ENCODE measurements at places on chromosomes 16 and 17.

DNA sequence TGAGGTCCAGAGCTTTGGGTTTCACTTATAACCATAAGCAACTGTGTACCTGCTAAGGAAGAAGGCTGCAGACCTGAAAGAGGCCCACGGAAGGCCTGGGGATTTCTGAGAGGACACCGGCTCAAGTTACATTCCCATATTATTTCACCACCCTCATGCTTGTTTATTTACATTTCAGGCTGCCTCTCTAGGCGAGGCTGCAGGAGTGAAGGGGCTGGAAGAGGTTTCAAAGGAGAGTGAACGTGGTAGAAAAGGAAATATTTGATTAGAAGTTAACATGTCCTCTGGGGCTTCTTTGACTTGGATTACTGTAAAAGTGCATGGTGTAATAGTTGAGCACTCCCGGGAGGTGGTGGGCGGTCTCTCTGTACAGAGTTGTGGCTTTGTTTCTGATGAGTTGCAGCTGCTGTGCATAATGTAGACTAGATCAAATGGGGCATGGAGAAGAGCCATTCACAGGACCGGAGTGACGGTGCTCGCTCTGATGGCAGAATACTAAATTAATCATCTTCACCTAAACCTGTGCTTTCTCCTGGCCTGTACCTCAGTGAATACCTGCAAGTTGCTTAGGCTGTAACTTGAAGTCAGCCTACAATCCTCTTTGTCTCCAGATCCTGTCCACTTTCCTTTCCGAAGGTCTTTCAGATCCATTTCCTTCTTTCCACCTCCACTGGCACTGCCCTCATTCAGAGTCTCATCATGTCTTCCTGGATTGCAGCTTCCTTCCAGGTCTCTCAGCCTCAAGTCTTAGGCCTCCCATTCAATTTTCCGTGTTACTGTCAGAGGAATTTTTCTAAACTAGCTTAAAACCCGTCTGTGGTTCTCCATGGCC, 1.9 kb upstream of the CPD start:
- peak; percentile 78 for DNase-seq

GRCh38 chr17:68458260-68459036, 1.2 kb upstream of the WIPI1 start:
- DNase-seq = no peak

DNA sequence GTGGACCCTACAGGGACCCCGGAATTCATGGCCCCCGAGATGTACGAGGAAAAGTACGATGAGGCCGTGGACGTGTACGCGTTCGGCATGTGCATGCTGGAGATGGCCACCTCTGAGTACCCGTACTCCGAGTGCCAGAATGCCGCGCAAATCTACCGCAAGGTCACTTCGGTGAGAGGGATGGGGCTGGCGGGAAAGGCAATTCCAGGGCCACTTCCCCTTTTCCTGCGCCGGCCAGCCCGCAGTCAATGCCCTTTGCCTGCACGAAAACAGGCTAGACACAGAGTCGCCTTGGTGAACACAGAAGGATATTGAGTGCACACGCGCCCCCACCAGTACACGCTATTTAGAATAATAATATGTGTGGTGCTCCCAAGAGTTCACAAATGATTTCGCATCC, 4.0 kb downstream of the WNK4 start:
- DNase-seq = no peak

GRCh38 chr17:8237886-8238285, 10.0 kb downstream of the CTC1 start:
- DNase-seq = no peak

DNA sequence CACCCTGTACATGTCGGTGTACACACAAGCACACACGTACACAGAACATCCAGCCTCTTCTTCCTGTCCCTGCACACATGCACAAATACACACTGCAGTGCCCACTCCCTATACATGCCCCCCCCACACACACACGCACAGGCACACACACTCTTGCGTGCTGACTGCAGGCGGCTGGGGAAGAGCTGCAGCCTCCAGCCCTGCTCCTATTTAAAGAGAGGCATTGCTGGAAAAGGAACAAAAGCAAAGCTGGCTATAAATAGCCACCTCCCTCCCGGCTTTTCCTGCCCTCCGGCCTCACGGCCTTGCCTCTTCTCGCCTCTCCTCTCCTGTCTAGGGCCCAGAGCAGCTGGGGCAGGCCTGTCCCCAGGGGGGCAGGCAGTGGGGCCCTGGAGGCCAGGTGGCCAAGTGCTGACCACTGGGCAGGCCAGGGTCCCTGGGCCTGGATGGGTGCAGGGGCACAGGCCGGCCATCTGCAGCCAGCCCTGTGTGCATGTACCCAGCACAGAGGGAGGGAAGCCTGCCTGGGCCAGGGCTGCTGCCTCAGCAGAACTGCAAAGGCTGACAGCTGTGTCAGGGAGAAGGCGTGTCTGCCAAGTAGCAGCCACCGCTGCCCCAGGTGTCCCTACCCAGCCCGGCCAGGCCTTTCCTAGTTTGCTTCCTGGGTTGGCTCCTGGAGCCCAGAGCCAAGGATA, 25.4 kb downstream of the RTN4RL1 start:
- DNase-seq = peak; percentile 80

DNA sequence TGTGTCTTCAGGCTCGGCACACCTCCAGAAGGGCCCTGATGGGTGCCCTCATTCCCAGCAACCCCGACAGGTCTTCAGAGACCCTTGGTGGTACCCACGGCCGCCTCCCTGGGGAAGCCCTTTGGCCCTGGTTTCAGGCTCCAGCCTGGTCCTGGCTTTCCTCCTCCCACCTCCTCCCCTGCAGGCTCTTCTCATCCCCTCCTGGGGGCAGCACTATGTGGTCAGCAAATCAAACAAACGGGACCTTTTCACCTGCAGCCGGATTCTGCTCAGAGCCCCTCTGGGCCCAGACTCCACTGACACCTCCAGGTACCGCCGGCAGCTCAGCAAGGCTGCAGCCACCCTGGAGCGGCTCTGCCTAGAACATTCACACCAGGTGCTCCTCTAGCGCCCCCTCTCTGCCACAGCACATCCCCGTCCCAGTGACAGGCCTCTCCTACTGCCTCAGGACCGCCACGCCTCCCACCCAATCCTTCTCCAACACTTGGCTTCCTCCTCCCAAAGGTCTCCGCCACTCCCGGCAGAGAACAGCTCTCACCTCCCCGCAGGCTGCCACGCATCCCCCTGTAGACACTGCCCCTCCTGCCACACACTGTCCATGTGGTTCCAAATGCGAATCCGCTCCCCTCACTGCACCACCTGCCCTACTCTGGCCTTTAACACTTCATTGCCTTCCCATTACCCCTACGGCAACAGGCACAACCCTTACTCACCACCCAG, 12.0 kb downstream of the CORO7 start:
- no peak for DNase-seq

DNA sequence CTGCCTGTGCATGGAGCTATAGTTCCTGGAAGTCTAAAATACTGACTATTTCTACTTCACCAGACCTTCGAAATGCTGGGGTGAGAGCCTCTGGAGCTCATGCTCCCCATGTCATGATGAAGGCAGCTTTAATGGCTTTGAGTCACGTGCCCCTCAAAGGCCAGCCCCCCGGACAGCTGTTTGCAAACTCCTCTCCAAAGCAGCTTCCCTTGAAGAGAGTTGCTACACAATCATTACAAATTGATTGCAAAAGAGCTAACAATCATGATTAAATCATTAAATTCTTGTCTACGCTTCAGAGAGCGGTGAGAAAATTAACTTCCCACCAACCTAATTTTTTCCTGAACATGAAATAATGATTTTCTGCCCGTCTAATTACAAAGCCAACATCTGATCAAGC, 134.8 kb upstream of the IRX6 start:
- DNase-seq = peak; percentile 16

- DNase-seq = no peak
These were observed 8.4 kb upstream of the PCTP start for GRCh38 chr17:55742272-55743102.

DNA sequence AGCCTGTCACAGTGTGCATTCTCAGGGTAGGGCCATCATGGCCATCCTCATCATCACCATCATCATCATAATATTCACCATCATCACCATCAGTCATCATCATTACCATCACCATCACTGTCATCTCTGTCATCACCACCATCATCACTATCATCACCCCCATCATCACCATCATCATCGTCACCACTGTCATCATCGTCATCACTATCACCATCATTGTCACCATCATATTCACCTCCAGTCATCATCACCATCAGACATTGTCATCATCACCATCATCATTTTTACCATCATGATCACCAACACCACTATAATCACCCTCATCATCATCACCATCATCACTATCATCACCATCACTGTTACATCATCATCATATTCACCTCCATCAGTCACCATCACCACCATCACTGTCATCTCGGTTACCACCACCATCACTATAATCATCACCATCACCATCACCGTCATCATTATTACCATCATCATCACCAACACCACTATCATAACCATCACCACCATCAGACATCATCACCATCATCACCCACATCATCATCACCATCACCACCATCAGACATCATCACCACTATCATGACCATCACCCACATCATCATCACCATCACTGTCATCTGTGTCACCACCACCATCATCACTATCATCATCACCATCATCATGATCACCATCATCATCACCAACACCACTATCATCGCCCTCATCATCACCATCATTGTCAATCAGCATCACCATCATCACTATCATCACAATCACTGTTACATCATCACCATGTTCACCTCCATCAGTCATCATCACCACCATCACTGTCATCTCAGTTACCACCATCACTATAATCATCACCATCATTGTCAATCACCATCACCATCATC, 8.5 kb downstream of the RPH3AL start:
- no peak for DNase-seq

DNA sequence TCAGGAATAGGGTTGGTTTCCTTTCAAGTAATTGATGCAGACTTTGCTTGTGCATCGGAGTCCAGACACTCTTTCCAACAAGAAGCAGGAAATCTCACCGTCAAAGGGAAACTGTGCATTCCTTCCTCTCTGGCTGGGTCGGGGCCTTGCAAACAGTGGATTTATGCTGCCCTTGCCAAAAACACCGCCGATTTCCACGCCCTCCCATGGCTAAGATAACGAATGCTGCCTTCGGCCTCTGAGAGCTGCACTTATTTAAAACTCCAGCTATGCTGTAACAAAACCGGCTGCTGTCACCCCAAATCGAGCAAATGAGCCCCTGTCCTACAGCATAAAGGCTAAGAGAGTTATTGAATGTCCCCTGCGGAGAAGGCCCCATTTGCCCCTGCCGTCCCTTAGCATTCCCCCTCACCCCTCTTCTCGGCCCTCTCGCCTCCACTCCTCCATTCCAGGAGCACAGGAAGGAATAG, 275.5 kb upstream of the IRX5 start:
- peak; percentile 35 for DNase-seq

- DNase-seq = no peak
These were observed 264.4 kb upstream of the MON1B start for GRCh38 chr16:76926595-76926994.

GRCh38 chr16:2829501-2830354, at the start of gene ZG16B:
TSS of gene ZG16B (plus strand) at chr16:2830303. CDS start at chr16:2830442, 139 bp downstream.
- DNase-seq = no peak

DNA sequence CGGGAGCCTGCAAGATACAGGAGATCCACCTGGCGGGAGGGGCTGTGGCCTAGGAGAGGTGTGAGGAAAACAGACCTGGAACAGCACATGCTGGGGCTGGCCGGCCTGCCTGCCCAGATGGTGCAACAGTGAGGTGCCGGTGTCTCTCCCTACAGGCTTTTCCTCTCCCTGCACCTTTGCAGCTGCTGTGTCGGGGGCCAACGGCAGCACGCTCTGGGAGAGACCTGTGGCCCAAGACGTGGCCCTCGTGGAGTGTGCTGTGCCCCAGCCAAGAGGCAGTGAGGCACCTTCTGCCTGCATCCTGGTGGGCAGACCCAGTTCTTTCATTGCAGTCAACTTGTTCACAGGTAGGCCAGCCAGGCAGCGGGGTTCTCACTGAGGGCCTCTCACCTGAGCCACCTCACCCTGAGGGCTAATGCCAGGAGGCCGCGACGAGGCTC, 15.9 kb downstream of the RGS11 start:
- DNase-seq = no peak

DNA sequence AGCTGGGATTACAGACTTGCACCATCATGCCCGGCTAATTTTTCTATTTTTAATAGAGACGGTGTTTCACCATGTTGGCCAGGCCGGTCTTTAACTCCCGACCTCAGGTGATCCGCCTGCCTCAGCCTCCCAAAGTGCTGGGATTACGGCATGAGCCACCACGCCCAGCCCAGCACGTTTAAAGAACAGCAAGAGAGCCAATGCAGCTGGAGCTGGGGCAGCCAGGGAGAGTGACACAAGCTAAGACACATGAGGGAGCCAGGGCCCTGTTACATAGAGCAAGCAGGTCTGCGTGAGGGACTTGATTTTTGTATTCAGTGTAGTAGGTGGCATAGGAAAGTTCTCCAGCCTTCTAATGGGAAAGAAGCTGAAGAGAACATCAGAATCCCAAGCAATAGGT, 21.7 kb upstream of the GOSR2 start:
- no peak for DNase-seq

DNA sequence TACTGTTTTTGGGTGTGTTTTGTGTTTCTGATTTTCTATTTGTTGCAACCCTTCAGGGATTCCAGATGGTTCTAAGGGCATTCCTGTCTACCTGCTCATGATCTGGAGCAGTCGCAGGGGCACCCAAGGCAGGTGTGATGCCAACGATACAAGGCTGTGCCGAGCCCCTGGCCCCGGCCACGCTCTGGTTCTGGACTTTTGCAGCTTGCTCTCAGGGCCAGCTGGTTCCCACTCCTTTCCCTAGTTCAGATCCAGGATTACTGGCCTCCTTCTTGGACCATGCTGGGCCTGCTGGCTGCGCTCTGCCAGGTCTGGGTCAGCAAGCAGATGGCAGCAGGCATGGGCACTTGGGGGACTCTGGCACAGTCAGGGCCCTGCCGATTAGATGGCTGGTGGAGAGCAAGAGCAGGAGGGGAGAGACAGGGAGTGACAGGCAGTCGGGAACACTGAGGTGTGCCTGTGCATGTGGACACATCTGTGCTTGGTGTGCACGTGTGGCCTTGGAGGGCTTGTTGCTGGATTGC, 15.2 kb upstream of the RAP1GAP2 start:
- DNase-seq = no peak

DNA sequence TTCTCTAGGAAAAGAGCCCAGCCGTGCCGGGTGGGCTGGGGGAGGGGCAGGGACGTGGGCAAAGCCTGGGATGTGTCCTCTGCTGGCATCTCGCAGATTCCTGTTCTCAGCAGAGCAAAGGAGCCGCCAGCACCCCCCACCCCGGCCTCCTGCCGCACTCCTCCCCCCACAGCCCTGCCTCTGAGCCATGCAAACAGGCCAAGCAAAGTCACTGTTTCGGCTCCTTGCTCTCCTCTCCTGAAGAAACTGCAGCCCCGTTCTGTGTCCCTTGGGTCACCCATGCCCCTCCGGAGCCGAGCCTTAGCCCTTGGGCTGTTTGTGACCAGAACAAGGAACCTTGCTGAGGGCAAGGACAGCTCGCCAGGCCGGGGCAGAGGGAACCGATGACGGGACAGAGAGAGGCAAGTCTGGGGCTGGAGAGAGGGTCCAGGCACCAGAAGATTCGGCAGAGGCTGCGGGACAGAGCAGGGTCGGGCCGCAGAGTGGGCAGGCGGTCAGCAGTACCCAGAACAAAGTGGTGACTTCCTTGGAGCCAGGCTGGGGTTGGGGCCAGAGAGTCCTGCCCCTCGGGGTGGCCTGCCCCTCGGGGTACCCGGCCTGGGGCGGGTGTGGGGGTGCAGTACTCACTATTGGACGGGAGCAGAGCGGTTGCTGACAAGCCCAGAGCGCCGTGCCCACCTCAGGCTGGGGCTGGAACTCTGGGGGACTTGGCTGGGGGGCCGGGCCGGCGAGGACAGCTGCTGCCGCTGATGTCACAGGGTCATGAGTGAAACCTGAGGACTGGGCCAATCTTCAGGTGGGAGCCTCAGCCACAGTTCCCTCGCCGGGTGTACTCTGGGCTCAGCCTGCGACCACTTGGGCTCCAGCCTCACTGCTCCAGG, 9.2 kb upstream of the PRR29 start:
- peak; percentile 62 for DNase-seq

Measured in right kidney (tissue), 9 donors.